ENCODE measurements at places on chromosomes 5 and 9.

DNA sequence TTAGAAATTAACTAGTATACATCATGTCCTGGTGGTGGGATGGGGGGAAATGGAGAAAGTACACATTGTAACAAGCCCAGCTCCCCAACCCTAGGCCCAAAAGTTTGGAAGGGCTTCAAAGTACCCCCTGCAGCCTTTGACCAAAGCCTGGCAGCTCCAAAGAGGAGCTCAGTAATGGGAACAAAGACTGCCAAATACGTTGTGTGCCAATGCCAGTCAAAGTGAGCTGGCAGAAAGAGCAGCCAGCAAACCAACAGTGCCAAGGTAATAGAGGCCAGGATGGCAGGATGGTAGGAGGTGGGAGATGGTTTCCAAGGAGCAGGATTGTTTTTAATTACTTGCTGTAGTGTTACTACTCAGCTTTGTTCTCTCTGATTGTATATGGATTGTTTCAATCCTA is 248.3 kb downstream of the COX7C start:
- peaks cover 6% of the 10 kb centered on the region for H3K4me1 ChIP-seq
- H3K27me3 ChIP-seq, result no peaks in the 10 kb centered on the region
- H3K4me3 ChIP-seq, result no peak overlapping the region
- DNase-seq, result no peak

DNA sequence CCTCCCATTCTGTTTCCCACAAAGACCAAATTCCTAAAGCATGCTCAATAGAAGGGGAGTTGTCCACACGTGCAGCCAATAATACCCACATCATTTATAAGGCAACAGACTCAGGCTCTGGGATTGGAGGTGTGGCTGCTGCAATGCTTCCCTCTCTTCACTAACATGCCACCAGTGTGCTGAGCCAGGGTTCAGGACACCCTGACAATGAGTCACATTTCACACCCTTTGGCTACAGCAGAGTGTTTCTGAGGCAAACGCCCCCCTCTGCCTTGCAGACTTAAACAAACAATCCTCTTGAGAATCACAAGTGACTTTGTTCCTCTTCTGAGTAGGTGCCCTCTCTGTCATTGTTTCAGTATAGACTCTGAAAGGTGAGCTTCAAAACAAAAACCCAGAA is 189.3 kb upstream of the TLE4 start:
- H3K4me3 ChIP-seq, result no peak overlapping the region
- H3K36me3 ChIP-seq, result no peaks in the 10 kb centered on the region
- no peaks in the 10 kb centered on the region for H3K27me3 ChIP-seq
- no peak for DNase-seq
- H3K27ac ChIP-seq, result no peak overlapping the region

GRCh38 chr5:80623999-80624398 is 30.5 kb upstream of the MSH3 start:
- H3K4me1 ChIP-seq, result no peaks in the 10 kb centered on the region
- DNase-seq, result no peak
- no peaks in the 10 kb centered on the region for H3K27me3 ChIP-seq
- H3K36me3 ChIP-seq, result no peaks in the 10 kb centered on the region

GRCh38 chr9:1458503-1458902 is 408.3 kb downstream of the DMRT2 start:
- peaks cover 16% of the 10 kb centered on the region for H3K27me3 ChIP-seq
- no peak overlapping the region for H3K27ac ChIP-seq
- H3K4me3 ChIP-seq, result no peak overlapping the region
- DNase-seq, result no peak
- H3K36me3 ChIP-seq, result no peaks in the 10 kb centered on the region

- no peak overlapping the region for H3K4me3 ChIP-seq
- no peak overlapping the region for H3K27ac ChIP-seq
- no peaks in the 10 kb centered on the region for H3K27me3 ChIP-seq
- H3K4me1 ChIP-seq, result peaks cover 28% of the 10 kb centered on the region
Measured at GRCh38 chr9:126417043-126417442, 90.4 kb downstream of the MVB12B start.
